ENCODE measurements at places on chromosomes 1 and 21.
A peak's percentile ranks its signal among the peaks of the same experiment; 100 is the strongest.

DNA sequence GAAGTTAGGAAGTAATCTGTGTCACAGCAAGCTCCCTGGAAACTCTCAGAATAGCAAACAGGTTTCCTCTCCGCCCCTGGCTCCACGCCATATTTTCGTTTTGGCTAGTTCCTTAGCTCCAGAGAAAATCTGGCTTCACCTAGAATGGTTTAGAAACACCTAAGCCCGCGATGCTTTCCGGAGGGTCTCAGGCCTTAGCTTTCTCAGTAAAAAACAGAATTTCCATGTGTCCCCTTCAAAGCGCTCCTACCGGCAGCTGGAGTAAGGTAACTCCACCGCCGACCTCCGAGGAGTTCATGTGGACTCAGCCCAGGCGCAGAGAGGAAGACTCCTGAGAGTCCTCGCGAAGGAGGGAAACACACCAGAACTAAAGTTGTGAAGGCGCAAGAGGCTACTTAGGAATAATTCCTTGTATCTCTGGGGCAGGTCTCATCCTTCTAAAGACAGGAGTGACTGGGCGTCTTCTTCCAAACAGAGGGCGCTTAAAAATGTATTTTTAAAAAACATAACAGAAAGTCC, 406 bp downstream of the KIAA0040 start:
- peak; percentile 36 for DNase-seq

GRCh38 chr1:23555270-23555985, 3.9 kb downstream of the ID3 start:
- DNase-seq: no peak

- DNase-seq: no peak
Measured at GRCh38 chr1:55037733-55038551, 1.4 kb upstream of the PCSK9 start.

- peak; percentile 35 for DNase-seq
Measured at GRCh38 chr1:35715568-35716002, 3.1 kb downstream of the C1orf216 start.

GRCh38 chr1:229319487-229319886, 23.4 kb downstream of the CCSAP start:
- no peak for DNase-seq

DNA sequence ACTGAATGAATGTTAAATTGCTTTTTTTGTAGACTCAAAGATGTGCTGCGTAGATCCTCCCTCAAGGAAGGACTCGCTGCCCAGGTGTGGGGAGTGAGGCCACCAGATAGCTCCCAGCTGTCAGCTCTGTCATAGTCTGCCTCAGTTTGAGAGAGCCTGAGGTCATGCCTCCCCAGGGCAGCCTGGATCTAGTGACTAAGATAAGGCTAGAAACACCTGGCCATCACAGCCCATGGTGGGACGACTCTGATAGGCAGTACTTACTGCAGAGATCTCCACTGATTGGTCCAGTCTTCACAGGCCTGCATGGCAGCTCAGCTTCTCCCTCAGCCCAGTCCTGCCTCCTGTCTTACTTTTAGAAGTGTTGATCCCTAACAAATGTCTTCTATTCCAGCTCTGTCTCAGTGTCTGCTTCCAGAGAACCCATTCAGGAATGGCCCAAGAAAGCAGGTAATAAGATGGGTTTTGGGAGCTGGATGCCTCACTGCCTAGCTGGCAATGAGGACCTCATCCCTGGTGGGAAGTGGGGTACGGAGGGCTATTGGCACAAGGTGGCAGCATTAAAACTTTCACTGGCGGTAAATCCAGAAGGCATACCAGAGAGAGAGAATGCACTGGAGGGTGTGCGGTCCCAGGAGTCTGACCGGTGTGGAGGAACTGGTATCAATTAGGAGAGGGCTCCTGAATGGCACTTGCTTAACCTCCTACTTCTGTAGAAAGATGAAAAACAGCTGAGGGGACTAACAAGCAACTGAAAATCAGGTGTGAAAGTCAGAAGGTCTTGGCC, 55.3 kb upstream of the GPR37L1 start:
- no peak for DNase-seq
